ENCODE measurements at places on chromosomes 4 and X.

DNA sequence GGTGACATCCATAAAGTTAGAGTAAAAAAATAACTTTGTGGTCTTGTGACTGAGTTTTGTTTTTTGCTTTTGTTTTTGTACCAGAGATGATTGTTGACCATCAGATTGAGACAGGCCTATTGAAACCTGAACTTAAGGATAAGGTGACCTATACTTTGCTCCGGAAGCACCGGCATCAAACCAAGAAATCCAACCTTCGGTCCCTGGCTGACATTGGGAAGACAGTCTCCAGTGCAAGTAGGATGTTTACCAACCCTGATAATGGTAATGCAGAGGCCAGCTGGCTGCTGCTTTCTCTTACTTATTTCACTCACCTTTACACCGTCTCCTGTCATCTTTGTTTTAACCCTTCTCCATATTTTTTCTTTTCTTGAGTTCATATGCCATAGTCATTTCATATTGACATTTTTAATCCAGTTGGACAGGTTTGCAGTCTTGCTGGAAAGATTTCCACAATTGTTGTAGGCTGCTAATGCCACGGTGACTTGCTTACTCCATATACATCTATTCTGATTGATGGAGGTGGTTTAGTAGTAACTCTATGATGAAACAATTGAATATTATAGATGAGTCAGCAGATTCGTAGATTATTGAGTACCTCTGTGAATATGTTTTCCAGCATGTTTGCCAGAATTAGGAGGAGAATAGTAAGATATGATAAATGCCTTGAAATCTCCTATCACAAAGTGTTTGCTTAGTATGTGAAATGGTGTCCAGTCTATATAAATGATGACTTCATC is 18.3 kb downstream of the SLC4A4 start:
- no peak for DNase-seq

- no peak for DNase-seq
Observed at GRCh38 chr4:107757283-107757682, 37.2 kb upstream of the PAPSS1 start.

DNA sequence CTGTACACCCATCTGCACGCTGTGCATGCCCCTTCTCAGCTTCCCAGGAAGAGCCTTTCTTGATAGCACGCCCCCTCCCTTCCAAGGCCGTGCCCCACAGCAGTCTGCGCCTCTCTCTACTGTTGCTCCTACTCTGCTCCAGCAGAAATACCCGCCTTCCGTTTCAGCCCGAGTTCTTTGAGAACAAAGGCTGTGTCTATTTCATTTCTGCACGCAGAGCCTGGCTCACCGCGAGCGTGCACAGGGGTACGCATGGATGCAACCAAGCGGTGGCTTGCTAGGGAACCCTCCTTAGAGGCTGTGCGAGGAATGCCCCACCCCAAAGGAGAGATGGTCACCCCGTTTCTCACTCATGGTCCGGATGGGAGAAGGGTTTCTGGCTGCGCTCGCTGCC is 485 bp downstream of the AADAT start:
- DNase-seq = peak; percentile 29

DNA sequence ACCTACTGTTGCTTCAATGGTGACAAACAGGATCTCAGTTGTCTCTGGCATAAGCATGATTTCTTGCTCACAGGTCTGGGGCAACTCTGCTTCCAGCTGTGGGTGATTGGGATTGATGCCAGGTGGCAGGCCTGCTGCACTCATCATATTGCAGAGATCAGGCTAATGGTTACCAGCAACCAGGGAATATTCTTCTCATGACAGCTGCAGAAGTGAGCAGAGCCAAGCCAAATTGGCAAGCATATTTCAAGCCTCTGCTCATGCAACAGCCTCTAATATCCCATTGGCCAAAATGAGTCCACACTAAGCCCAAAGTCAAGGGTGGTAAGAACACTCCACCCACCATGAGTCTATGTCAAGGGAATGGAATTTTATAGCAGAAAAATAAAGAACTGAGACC is 26.7 kb upstream of the TBC1D19 start:
- DNase-seq = no peak

- no peak for DNase-seq
Observed at GRCh38 chr4:13368217-13368616, 115.9 kb downstream of the RAB28 start.

GRCh38 chr4:140152013-140152703 is 1.8 kb downstream of the MAML3 start:
- peak; percentile 43 for DNase-seq

DNA sequence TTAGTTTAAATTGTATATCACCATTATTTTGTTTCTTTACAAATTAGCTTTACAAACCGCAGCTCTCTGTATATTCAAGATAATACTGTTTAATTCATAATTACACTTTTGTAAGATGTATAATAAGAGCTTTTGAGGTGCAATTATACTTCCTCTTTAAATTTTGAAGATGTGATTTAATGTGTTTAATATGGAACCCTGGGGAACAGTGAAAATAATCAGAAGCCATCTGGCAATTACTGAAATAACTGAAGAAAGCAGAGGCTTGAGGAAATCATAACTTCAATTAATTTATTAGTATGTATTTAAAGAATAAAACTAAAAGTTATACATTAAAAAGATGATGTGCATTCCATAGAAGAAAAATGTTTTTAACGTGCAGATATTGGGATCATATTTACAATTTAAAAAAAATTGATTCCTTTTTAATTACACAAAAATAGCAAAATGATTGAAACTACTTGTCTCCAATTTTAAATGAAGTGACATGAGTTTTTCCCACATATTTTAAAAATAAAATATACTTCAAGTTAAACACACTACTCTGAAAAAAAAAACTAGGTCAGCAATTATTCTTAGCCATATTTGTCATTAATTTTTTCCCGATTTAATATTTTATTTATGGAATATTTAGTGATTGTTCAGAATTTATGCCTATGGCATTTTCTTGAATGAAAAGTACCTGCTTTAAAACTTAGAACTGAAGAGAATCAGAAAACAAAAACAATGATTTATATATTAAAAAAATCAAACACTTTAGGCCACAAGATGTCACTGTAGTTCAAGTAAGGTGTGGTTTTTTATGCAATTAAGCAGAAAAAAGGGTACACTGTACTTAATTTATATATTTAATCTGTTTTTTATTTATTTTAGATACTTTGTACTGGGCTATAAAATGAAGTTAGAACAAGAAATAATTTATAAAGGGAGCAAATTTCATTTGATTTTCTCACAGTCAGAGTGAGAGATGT is 942.7 kb upstream of the NDST4 start:
- no peak for DNase-seq

GRCh38 chr4:38576767-38577166 is 87.2 kb upstream of the KLF3 start:
- DNase-seq = no peak

DNA sequence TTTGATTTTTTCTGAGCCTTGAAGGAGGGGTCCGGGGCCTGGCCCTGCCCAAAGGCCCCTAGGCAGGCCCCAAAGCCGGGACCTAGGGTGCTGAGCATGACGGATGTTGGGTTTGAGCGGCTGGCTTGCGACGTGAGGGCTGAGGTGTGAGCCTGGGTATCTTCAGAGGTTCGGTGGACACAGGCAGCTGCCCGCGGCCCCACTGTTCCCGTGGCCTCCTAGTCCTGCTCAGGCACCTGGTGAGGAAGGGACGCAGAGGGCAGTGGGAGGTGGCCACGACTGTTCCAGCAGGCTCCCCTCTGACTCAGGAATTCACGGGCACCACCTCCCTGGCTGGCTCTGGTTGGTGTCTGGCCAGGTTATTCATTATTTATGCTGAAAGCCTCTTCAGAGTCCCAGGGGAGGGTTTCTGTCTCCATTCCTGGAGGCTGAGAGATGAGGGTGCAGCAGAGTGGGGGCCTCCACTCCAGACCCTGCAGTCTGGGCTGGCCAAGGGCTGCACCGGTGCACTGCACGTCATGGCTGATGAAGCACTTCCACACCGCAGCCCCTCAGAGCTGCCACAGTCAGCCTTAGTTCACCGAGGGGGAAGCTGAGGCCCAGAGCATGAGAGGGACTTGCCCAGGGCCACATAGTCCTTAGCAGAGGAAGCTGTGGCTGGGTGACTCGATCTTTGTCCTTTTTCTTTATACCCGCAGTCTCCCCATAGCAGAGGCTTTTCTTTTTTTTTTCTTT is 2.2 kb downstream of the MSANTD1 start:
- DNase-seq = no peak

GRCh38 chr4:20544645-20545044 is 155.6 kb upstream of the PACRGL start:
- DNase-seq = peak; percentile 26

DNA sequence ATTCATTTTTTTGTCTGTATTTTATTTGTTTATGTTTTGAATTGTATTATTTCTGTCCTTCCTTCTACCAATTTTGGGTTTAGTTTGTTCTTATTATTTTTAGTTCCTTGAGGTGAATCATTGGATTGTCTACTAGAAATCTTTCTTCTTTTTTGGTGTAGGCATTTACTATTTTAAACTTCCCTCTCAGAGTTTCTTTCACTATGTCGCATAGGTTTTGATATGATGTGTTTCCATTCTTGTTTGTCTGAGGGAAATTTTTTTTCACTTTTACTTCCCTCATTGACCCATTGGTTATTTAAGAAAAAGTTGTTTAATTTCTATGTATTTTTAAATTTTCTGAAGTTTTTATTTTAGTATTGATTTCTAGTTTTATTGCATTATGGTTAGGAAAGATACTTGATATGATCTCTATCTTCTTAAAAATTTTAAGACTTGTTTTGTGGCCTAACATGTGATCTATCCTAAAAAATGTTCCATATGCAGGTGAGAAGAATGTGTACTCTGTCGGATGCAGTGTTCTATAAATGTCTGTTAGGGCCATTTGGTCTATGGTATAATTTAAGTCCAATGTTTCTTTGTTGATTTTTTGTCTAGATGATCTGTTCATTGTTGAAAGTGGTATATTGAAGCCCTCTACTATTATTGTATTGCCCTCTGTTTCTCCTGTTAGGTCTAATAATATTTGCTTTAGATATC is 68.8 kb downstream of the IL15 start:
- DNase-seq = no peak

DNA sequence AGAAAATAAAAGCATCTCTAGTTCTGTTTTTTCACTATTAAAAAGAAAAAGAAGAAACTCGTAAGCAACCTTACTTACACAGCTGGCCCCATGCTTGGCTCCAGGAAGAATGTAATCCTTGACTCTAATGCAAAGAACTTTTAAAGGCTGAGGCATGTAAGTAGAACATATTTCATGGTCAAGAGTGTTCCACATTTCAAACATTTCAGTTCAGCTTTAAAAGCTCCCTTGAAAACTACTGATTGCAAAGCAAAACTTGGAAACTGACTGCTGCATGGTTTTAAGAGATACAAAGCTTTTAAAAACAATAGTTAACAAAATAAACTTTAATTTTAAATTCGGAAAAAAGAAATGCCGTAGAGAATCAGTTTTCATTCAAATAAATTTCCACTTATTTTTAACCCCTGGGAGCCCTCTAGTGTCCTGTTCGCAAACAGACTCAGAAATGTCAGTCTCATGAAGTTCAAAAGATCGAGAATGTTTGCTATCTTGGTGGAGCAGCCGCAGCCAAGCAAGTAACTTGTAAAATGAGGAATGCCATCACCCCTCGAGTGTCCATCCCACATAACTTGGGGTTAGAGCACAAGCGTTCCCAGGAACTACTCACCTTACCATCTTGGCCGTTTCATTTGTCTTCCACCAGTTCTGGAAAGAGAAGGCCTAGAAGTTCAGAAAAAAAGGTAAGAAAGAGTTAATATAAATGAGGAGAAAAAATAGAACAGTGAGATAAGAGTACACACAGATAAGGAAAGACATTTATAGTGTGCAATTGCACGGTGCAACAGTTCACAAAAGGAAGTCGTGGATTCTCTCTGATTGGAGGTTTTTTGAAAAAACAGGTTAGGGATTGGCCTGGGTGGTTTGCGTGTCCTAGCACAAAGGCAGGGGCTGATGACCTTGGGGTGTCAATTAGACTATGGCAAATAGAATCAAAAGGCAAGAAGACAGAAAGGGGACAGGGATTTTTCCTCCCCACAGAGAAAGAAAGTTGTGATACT is at the start of gene GASK1B:
TSS of gene GASK1B (minus strand) at position 765 of the 998 bp plus-strand sequence. CDS start 1,650 bp downstream, outside the sequence.
- peak; percentile 21 for DNase-seq

DNA sequence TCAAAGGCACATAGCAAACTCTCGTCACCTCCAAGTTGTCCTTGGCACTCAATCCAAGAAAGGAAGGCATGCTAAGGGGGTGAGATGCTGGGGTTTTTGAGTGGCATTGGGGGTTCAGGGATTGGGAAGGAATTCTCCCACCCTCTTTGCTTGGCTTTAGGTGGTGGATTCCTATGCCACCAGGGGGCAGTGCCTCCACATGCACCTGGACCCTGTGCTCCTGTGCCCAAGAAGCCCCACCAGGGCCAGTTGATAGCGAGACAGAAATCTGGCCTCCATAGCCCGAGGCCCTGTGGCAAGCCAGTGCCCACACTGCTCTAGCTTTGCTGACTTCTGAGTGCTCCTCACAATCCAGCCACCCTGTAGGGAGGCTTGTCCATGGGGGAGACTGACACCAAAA is 2.0 kb upstream of the FATE1 start:
- DNase-seq = no peak

DNA sequence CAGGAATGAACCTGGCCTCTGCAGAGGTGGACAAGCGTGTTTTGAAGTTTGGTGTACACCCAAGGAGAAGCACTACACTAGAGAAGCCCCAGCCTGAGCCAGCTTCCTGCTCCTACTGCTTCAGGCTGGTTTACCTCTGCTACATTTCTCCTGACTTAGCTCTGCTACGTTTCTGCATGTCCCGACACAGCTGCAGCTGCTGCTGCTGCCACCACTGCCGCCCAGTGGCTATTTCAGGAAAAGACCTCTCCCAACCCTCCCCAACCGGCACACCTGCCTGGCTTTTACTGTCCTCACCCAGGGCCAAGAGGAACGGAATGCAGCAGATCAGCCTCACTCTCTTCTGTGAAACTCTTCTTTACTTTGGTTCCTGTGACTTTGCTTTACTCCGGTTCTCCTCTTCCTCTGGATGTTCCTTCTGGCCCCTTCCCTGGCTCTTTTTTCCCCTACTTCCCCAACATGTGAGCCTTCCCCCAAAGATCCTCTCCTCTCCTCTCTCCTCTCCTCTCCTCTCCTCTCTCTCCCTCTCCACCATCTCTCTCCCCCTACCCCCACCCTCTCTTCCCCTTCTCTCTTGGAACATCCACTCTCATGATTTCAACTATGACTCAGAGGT is 3.1 kb upstream of the P2RY4 start:
- peak; percentile 9 for DNase-seq

DNA sequence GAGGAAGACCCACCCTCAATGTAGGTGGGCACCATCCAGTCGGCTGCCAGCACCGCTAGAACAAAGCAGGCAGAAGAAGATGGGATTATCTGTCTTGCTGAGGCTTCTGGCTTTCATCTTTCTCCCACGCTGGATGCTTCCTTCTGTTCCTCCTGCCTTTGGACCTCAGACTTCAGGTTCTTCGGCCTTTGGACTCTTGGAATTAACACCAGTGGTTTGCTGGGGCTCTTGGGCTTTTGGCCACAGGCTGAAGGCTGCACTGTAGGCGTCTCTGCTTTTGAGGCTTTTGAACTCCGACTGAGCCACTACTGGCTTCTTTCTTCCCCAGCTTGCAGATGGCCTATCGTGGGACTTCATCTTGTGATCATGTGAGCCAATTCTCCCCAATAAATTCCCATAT is 55.1 kb downstream of the PDLIM5 start:
- no peak for DNase-seq

GRCh38 chr4:14165222-14165920 is 537.8 kb upstream of the BOD1L1 start:
- no peak for DNase-seq

- DNase-seq = no peak
Observed at GRCh38 chrX:1140236-1140681, 72.2 kb downstream of the CRLF2 start.

GRCh38 chr4:158877069-158877468 is 108.2 kb downstream of the FNIP2 start:
- no peak for DNase-seq

GRCh38 chr4:41204400-41204978 is 9.9 kb downstream of the APBB2 start:
- DNase-seq = no peak

- DNase-seq = peak; percentile 9
Observed at GRCh38 chr4:107888237-107888636, 43.1 kb upstream of the CYP2U1 start.
